Fibroblast of villous mesenchyme (primary cell): ENCODE measurements at places on chromosomes 6 and 20. TPM values are rescaled to one million over a fixed set of nuclear protein-coding genes. Genes with fewer than 3 reads are reported as not detected.

GRCh38 chr6:837380-837779 is 144.4 kb upstream of the EXOC2 start:
- peak; percentile 40 for DNase-seq

GRCh38 chr6:44219053-44219814 is 2.5 kb downstream of the MYMX start:
- DNase-seq = peak; percentile 83

DNA sequence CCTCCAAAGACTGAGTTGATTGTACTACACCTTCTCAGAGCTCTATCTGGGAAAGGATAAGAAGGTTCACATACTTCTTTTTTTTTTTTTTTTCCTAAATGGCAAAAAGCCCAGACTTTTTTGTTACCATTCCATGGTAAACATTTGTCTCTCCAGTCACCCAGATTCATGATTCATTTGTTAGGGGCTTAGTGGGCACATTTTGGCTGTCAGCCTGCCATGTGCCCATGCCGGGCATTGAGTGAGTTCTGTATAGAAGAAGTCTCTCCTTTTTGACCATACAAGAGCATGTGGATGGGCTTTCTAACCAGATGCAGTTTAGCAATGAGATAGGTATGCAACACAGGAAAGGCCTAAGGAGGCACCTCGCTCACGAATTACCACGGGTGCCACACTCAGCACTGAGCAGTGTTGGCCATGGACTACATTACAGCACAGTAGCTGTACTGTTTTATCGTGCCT is 447.5 kb upstream of the HSF2 start:
- DNase-seq = peak; percentile 65

The TMEM170B gene
- 2.3 and 2.6 TPM in 2 replicates for total RNA-seq

The VWA7 gene
- total RNA-seq = under 0.01 TPM in 2 replicates
